ENCODE measurements at places on chromosomes 16 and 17.

DNA sequence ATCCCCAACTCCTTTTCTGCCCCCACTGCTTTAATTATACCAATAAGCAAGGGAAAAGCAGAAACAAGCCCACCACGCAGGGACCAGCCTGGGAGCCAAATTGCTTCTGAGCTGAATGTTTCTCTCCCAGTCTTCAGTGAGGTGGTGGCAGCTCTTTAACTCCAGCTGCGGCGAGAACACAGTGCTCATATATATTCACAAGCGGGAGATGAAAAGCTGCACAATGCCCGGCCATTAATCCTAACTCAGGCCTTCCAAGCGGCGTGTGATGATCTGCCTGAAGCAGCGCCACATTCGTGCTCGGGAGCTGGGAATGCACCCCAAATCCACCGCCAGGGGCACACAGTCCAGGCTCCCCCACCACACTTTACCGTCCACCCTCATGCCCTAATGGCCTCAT lies 203.7 kb upstream of the SDK2 start:
- no peak for DNase-seq

- no peak for DNase-seq
Measured at GRCh38 chr16:55411231-55411630, 67.8 kb upstream of the MMP2 start.

DNA sequence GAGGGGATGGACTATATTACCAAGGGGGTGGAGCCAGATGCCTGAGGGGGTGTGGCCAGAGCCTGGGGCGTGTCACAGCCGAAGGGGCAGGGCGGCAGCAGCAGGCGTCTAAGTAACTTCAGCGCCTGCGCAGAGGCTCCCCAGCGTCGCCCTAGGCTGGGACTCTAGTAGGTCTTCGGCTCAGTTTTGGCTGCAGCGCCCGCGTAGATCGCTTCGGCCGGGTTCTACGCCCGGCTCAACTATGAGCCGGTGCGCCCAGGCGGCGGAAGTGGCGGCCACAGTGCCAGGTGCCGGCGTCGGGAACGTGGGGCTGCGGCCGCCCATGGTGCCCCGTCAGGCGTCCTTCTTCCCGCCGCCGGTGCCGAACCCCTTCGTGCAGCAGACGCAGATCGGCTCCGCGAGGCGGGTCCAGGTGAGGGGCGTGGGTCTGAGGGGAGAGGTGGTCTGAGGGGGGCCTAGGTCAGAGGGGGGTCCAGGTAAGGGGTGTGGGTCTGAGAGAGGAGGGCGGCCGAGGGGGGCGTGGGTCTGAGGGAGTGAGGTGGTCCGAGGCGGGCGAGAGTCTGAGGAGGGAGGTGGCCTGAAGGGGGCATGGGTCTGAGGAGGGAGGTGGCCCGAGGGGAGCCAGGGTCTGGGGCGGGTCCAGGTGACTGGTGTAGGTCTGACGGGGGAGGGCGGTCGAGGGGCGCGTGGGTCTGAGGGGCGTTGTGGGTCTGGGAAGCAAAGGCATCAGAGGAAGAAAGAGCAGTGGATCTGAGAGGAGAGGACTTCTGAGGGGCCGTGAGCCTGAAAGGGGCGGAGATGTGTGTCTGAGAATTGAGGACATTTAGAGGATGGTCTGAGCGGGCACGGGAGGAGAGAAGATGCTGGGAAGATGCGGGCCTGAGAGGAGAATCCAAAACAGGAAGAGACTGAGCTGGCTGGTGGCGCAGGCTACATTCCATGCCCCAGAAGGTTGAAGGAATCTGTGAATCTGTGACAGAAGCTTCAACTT lies at the start of gene LPCAT2:
LPCAT2 (plus strand) TSS at position 132 of the 991 bp plus-strand sequence; CDS start at position 242, 110 bp downstream.
- peak; percentile 91 for DNase-seq

DNA sequence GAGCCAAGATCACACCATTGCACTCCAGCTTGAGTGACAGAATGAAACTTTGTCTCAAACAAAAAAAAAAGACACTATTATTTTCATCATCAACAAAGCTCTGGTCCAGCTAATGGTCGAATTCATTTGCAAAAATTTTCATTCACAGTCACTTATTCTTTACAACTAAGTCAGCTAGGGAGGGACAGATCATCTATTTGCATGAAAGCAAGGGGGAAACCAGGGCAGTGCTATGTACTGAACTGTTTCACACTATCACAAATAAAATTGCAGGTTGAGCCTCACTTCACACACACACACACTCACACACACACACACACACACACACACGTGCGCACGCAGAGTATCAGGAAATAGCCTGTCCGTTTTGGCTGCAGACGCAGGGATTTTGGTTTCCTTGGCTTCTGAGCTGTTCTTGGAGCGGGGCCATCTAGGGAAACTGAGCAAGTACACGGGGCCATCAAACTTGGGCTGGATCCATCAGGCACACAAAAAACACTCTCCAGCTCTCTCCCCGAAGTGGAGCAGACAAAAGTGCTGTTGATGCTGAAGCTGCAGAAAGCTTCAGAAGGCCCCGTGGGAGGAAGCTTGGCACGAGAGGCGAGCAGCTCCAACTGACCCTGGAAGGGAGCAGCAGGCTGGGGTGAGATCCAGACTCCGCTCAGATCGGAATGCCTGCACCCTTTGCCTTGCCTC lies 44.3 kb upstream of the HELZ start:
- DNase-seq, result no peak

- DNase-seq, result no peak
Measured at GRCh38 chr17:30524847-30525246, 47.6 kb downstream of the GOSR1 start.

DNA sequence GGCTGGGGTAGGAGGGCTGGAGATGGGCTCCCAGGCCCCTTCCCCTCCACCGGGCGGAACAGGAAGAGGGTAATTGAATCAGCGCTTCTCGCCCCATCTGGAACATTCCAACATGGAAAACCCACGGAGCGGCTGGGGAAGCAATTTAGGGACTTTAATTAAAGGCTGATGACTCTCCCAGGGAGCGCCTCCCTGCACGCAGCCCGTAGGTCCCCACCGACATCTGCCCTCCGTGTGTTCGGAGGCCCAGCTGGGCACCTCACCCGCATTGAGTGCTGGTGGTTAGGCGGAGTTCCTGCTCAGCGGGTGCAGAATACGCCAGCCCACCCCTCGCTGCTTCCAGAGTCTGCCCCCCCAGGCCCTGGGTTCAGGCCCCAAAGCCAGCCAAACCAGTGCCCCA lies 10.0 kb downstream of the HS3ST6 start:
- no peak for DNase-seq

DNA sequence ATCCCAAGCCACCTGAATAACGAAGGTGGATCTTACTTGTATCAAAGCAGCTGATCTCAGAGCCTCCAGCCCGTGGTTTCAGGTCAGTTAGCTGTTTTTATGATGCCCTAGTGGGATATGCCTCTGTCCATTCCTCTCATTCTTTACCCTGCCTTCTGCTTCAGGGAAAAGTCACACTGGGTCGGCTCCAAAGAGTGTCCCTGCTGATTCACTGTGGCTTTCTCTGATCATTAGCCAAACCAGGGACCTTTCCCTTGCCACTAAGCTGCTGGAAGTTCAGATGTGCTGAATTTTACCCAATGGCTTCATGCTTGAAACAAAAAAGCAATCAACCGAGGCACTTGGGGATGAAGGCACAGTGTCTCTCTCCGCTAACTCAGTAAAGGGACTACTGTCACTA lies 170.2 kb upstream of the SALL1 start:
- DNase-seq, result no peak

- DNase-seq, result peak; percentile 94
Measured at GRCh38 chr16:4347010-4347409, 4.1 kb downstream of the PAM16 start.

DNA sequence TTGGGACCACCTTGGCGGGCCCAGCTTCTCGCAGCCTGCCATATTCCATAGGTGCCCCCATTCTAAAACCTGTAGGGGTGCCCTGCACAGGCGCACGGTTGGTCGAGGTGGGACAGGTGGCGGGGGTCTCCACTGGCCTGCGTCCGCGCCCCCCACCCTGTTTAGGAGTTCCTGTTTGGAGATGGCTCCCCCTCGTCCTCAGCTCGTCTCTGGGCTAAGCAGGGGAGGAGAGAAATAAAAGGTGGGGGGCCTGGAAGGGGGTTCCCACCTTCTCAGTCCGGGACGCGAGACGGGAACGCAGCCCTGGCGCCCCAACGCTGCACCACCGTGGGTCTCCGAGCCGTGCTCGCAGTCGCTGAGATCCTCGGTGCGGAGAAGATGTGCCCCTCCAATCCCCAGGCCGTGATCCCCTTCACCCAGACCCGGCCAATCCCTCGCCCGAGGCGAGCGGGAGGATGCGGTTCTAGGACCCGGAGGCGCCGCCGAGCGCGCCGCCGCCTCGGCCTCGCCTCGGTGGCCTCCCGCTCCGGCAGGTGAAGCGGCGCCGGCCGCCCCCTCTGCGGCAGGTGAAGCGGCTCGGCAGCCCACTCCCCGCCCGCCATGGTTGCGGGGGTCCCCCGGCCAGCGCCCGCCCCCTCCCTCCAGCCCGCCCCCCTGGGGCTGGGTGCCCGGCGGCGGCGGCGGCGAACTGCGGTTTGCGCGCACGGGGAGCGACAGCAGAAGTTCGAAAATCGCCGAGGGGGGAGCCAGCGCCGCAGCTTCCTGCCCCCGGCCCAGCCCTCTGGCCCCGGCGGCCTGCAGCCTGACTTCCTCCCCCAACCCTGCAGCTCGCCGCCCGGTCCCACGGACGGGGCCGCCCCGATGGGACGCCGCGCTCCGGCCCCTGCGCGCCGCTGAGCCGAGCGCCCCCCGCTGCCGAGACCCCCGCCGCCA lies at the start of gene FMNL1:
FMNL1 (plus strand) TSS at position 805 of the 933 bp plus-strand sequence. CDS start 240 bp downstream, outside the sequence.
- DNase-seq, result peak; percentile 87

- no peak for DNase-seq
Measured at GRCh38 chr17:74130276-74130675, 73.2 kb upstream of the RPL38 start.

DNA sequence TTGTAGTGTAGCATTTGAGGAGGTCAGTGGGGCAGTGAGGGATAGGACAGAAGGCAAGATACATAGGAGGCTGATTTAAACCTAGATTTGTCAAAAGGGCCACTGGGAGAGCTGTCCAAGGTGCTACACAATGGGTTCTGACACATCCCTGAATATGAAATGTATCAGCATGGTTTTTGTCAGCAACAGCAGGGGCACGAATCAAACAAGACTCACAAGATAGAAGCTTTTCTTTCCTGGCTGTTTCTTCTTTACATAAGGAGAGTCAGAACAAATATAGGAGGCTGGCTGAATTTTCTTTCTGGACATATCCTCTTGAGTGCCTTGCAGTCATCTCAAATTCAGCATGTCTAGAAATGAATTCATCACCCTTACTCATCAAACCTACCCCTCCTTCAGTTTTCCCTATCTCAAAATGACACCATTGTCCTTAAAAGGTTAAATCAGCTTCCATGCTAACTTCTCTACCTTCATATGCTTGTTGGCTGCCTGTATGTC lies 130.5 kb downstream of the NPIPB5 start:
- DNase-seq, result peak; percentile 56

DNA sequence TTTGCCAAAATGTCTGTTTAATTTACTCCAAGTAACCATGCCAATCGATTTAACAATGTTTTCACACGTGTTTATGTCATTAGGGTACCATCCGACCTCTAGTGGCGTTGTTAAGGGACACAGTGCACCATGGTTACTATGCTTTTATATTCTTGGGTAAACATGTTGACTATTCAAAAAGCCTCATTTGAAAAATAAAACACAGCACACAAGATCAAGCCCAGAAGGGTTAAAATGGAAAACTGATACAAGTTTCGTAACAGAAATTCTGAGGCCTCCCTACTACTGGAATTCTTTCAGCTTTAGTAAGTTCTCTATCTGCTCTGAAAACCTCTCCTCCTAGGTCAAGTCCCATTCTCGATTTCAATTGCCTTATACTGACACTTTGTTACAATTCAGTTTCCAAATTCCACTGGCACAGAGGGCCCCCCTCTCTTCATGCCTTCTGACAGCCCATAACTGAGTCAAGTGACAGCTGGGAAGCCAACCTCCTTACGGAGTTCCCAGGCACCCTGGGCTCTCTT lies 2.1 kb downstream of the CFAP20 start:
- peak; percentile 44 for DNase-seq

- no peak for DNase-seq
Measured at GRCh38 chr16:47815655-47816054, 340.1 kb downstream of the ABCC12 start.

GRCh38 chr17:61862105-61862574 lies 1.2 kb downstream of the BRIP1 start:
- DNase-seq, result no peak

Measured in NB4 (cell line).